CD8-positive, alpha-beta memory T cell (primary cell): ENCODE measurements at places on chromosomes 1 and 21. TPM values are rescaled to one million over a fixed set of nuclear protein-coding genes. Genes with fewer than 3 reads are reported as not detected.

DNA sequence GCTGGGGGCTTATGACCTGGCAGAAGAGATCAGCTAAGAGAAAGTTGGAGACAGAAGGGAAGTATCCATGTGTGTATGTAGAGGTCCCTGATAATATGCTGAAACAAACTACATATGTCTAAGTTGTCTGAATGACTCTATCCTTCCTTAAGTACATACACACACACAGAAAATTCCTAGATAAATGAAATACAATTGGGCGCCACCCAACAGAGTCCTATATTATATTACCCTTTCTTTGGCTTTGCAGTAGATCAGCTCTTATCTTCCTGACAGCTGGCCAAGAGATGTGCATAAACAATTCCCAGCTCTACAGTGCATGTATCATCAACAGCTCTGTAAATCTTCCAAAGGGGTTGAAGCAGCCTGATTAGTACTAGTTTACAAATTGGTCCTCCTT lies 40.1 kb downstream of the SORT1 start:
- DNase-seq = no peak

DNA sequence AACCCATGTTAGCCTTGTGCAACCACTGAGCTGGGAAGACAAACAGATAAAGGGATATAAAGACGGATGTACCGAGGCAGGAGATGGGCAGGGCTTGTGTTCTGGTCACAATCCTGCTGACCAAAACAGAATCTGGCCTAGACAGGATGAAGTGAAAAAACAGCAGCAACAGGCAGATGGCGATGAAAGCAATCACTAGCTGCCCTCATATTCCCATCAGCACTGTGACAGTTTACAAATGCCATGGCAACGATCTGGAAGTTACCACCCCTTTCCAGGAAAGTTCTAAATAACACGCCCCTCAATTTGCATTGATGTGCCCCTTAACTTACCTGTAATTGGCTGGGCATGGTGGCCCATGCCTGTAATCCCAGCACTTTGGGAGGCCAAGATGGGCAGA lies 40.6 kb upstream of the CD46 start:
- DNase-seq = no peak

GRCh38 chr1:178434899-178435435 lies 61.8 kb downstream of the CLEC20A start:
- DNase-seq = no peak

GRCh38 chr1:175788586-175789252 lies 45.3 kb upstream of the TNR start:
- no peak for DNase-seq

DNA sequence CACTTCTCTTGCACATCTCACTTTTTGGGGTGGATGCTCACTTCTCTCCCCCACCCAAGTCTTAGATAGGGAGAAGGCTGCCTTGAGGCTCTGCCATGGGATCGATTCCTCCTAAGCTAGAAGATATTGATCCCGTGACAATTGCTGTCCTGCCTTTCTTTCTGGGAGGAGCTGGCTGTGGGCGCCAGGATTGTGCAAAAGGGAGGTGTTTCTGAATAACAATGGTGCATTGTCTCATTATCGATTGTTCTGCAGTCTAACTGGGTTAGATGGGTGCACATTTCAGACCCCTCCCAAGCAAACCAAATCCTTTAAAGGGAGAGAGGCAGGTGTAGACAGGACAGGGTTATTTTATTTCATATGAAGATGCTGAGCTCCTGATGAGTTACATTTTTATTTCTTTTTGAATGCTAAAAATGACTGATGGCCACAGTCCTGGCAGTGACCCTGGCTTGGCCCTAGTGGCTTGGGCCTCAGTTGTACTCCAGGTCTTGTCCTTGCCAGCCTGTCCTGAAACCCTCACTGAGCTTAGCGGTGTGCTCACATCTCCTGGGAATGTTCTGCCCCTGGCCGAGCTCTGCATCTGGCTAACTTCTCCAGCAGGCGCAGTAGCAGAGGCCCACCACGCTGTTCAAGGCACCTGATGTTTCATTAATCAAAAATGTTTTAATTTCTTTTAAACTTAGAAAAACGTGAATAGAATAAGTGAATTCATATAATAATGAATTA lies 99.0 kb upstream of the KAZN start:
- DNase-seq = no peak

- no peak for DNase-seq
Observed at GRCh38 chr1:1948783-1949182, 29.7 kb upstream of the TMEM52 start.

DNA sequence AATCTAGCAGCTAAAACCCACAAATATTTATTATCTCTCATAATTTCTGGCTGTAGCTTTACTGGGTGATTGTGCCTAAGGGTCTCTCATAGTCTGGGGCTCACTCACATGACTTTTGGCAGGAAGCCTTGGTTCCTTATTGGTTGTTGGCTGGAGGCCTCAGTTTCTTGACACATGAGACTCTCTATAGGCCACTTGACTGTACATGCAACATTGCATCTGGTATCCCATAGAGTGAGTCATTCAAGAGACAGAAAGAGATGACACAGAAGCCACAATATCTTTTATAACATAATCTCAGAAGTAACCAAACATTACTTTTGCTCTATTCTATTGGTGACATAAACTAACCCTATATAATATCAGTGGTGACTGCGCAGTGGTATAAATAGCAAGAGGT lies 128.5 kb upstream of the HNRNPU start:
- DNase-seq = no peak

GRCh38 chr1:169494343-169494742 lies 8.6 kb upstream of the SLC19A2 start:
- no peak for DNase-seq

- DNase-seq = no peak
Observed at GRCh38 chr1:203116091-203116820, 11.3 kb upstream of the ADORA1 start.

GRCh38 chr1:204320382-204320804 lies 39.3 kb downstream of the PLEKHA6 start:
- DNase-seq = no peak

GRCh38 chr1:29990304-29990703 lies 733.1 kb downstream of the MATN1 start:
- no peak for DNase-seq

GRCh38 chr1:99328171-99328570 lies 63.9 kb downstream of the PLPPR4 start:
- no peak for DNase-seq

GRCh38 chr1:236063551-236063918 lies 1.4 kb downstream of the NID1 start:
- DNase-seq = no peak

ELAVL4 gene
- total RNA-seq = not detected

OR2L2 gene
- not detected for total RNA-seq

NPHS2 gene
- total RNA-seq = not detected

C1orf50 gene
- 5.4 TPM for total RNA-seq

CSMD2 gene
- not detected for total RNA-seq

CLCNKA gene
- total RNA-seq = not detected

NLRP3 gene
- total RNA-seq = 2.6 TPM
